ENCODE measurements at places on chromosomes 5 and 9.

- no peak for DNase-seq
These were observed 387.4 kb upstream of the KIF2A start for GRCh38 chr5:61918611-61919010.

DNA sequence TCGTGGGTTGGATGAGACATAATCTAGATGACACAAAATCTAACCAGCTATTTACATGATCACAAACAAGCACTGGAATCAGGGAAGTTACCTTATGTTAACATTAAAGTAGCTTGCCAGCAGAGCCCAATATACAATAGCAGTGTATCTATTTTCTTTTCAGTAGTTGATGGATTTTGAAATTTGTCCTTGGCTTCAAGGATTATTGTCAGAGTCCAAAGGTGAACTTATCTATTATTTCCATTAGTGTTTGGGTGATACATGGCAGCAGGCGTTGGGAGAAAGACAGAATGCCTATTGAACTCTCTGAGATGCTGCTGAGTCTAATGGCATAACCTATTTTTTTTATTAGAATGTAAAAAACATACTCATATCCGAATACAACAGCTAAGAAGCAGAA lies 223.2 kb upstream of the ACTBL2 start:
- no peak for DNase-seq

- no peak for DNase-seq
These were observed 45.7 kb downstream of the DPYSL3 start for GRCh38 chr5:147464211-147464610.

- no peak for DNase-seq
These were observed 55.4 kb upstream of the RUFY1 start for GRCh38 chr5:179494774-179495526.

DNA sequence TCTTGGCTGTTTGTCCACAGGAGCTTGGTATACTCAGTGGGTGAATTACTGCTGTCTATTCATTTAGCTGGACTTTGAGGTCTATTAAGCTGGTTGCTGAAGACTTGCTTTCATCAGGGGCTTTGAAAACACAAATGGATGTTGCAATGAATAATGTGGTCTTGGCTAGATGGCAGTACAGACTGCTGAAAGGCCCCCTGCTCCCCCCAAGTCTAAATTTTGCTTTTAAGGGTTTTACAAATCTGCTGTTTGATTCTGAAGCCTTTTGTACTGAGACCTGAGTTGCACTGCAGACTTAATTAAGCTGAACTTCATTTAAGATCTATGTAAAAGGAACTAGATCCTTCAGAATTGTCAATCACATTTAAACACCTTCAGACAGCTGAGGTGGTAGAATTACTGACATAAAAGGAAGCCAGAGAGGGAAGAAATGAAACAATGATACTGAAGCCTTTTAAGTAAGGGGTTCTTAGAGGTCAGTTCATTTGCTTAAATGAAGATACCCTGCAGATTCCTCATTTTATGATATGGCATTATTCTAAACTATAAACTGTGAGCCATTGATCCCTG lies 37.3 kb downstream of the KCTD16 start:
- no peak for DNase-seq

- DNase-seq, result peak; percentile 38
These were observed 13.8 kb upstream of the ERGIC1 start for GRCh38 chr5:172820046-172820767.

DNA sequence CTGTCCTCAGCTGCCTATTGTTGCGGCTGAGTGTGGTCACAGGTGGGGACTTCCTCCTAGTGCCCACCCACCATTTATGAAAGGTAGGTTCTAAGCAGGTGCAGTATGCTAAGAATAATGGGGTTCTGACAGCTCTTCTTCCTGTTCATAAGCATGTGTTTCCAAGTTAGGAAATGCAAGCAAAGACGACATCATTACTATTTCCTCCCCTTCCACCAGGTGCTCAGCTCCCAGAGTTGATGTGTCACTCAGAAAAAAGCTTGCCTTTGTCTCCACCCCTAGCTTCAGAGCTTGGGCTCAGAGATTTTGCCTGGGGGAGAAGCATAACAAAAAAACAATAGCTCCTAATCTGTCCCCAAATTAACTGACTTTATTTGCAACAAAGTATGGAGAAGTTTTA lies 1076.7 kb downstream of the NR2F1-AS1 start:
- DNase-seq, result no peak

DNA sequence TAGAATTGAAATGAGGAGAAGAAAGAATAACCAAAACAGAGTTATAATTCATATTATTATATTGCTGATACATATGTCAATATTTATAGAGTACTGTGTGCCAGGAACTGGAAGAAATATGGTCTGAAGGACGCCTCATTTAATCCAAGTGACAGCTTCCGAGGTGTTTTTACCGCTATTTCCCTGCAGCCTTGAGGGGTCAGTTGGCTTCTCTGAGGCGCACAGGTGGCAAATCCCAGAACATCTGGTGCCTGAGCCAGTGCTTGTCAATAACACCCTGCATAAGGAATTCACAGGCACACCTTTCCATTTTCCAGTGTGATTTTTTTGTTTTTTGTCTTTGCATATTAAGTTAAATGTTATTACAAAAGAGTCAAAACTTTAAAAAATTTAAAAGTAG lies 43.3 kb upstream of the CTSL start:
- DNase-seq, result no peak

- DNase-seq, result no peak
These were observed 169.5 kb upstream of the TAS2R1 start for GRCh38 chr5:9799606-9800005.

- DNase-seq, result no peak
These were observed 1022.5 kb upstream of the DMAC1 start for GRCh38 chr9:8821910-8822666.

GRCh38 chr5:76556511-76557221 lies 66.5 kb downstream of the F2RL2 start:
- DNase-seq, result no peak

GRCh38 chr5:34459908-34460307 lies 196.2 kb upstream of the RAI14 start:
- no peak for DNase-seq

DNA sequence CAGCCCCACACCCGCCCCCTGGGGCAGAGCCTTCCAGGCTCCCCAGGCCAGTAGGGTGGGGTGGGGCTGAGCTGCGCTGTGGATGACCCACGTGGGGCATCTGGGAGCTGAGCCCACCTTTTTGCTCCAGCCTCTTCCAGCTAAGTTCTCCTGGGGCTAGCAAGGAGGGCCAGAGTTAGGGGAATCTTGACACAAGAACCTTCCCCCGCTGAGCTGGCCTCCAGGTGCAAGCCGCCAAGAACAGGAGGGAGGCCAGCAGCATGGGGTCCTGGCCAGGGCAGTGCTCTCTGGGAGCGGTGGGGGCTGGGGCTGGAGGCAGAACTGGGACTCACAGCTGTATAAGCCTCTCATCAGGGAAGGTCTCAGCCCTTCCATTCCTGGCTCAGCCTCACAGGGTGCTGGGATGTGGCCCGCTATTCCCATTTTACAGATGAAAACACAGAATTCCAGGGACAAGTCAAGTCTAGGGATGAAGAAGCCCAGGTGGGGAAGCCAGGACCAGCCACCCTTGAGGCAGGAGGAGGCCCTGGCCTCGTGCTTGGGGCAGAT lies 21.5 kb downstream of the SARDH start:
- DNase-seq, result no peak

- no peak for DNase-seq
These were observed 7.5 kb upstream of the TOR2A start for GRCh38 chr9:127742435-127743088.

DNA sequence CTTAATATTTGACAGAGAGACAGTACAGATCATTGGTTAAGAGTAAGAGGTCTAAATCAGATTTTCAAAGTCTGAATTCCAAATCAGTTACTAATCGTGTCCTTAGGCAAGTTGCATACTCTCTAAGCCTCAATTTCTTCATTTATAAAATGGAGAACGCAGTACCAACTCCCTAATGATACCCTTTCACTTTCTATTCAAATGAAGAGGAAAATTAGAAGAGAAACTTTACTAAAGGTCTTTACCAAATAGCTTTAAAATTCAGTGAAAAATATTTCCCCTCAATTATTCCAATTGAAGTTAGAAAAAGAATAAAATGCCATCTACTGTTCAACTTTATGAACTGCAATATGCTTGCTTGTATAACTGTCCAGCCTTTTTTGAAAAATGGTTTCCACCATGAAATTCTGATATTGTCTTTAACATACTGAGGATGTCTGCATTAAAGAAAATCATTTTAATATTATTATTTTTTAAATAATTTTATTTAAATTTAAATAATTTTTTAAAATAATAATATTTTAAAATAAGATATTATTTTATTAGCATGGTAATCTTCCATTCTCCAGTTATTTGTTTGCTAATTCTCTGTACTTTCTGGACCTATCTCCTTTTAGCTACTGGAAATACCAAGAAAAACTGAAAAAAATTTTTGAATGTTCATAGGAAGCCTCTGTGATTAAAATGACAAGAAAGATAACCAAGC lies 36.0 kb downstream of the POC5 start:
- no peak for DNase-seq

DNA sequence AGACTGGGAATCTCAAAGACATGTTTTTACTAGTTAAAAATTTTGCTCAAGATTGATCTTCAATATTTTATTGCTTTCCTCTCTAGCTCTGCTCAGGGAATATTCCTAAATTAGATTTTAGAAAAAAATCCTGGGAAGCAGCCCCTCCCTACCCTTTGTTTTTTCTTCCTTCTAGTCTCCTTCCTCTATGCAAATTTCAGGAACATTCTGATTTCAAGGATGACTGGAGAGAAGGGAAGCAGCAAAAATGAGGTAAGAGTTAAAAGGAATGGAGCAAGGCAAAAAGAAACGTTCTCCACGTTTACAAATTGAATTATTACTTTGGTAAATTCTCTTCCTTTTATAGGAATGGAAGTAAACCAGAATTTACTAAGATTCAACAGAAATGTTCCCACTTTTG lies 493.4 kb upstream of the TUSC1 start:
- DNase-seq, result no peak

DNA sequence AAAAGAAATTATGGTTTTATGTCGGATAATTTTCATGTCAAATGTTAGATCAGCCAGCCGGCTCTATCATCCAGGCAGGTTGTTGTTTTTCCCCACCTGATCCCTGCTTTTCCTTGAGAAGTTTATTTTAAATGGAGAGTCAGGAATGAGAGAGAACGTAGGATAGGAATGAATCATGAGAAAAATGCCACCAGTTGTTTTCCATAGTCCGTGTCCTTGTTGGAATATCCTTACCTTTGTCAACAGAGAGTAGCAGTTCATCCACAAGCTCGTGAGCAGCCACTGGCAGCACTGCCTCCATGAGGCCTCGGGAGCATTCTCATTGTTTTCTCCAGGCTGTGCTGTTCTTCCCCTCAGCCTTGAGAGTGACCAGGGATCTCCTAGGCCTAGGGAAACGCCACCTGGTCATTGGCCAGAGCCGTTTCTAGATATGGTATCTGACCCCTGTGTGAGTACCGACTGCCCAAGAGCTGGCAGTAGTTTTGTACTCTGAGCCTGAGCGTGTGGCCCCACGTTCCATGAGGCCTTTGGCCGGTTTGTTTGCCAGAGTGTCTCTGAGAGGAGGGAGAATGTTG lies 293.3 kb downstream of the FANCC start:
- no peak for DNase-seq
